Pancreas (tissue), 10 donors: ENCODE measurements at places on chromosomes 1 and 21. TPM values are rescaled to one million over a fixed set of nuclear protein-coding genes. Genes with fewer than 3 reads are reported as not detected.
A peak's percentile ranks its signal among the peaks of the same experiment; 100 is the strongest.

- no peak overlapping the region for H3K4me3 ChIP-seq
- H3K27ac ChIP-seq = peak overlapping the region; percentile 19
- no peaks in the 10 kb centered on the region for H3K27me3 ChIP-seq
- no peaks in the 10 kb centered on the region for H3K36me3 ChIP-seq
Observed at GRCh38 chr1:160863774-160864131, 1.1 kb upstream of the CD244 start.

GRCh38 chr1:33682371-33682770, 181.5 kb upstream of the HMGB4 start:
- H3K4me3 ChIP-seq = no peak overlapping the region
- H3K27ac ChIP-seq = no peak overlapping the region
- H3K4me1 ChIP-seq = no peaks in the 10 kb centered on the region

DNA sequence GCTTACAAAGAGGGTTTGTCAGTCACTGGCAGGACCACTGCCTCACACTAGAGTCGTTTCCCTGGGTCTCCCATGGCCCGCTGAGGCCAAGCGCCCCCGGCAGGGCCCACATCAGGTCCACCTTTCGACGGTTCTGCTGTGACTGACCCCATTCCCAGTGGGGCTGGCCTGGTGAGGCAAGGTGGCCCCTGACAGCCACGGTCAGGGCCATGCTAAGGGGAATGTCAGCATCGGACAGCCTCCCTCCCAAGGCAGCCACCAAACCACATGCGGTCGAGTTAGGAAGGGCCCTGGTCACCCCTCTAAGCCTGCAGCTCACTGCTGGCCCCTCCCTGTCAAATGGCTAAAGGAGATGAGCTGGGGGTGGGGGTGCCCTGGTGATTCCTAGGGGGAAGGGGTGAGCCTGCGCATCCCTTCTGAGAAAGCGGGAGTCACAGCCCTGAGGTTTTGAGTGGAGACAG, 2.9 kb upstream of the KIF17 start:
- H3K27me3 ChIP-seq = no peaks in the 10 kb centered on the region
- H3K36me3 ChIP-seq = no peaks in the 10 kb centered on the region
- no peak for DNase-seq
- H3K4me3 ChIP-seq = no peak overlapping the region
- no peak overlapping the region for H3K27ac ChIP-seq

DNA sequence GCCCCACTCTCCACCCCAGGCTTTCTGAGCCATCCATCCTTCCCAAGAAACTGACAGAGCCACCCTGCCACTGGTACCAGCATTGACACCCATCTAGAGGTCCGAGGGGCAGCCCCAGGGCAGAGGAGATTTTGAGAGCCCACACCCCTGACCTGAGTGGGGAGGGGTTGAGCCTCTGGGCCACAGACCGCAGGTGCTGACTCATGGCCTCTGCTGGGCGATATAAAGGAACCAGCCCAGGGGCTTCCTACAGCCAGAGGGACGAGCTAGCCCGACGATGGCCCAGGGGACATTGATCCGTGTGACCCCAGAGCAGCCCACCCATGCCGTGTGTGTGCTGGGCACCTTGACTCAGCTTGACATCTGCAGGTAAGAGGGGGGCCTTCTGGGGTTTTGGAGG, at the start of gene PADI4:
TSS of gene PADI4 (plus strand) at position 252 of the 400 bp plus-strand sequence. CDS start at position 278, 26 bp downstream.
- no peaks in the 10 kb centered on the region for H3K36me3 ChIP-seq
- no peak for DNase-seq
- H3K4me3 ChIP-seq = no peak within 1 kb of the TSS
- no peaks in the 10 kb centered on the region for H3K4me1 ChIP-seq
- H3K27ac ChIP-seq = no peak within 1 kb of the TSS
- H3K27me3 ChIP-seq = no peaks in the 10 kb centered on the region

Gene SPTA1
- total RNA-seq = not detected

- H3K4me1 ChIP-seq = no peaks in the 10 kb centered on the region
- no peak overlapping the region for H3K4me3 ChIP-seq
- H3K36me3 ChIP-seq = no peaks in the 10 kb centered on the region
Observed at GRCh38 chr1:46333300-46334029, 7.1 kb upstream of the NSUN4 start.

DNA sequence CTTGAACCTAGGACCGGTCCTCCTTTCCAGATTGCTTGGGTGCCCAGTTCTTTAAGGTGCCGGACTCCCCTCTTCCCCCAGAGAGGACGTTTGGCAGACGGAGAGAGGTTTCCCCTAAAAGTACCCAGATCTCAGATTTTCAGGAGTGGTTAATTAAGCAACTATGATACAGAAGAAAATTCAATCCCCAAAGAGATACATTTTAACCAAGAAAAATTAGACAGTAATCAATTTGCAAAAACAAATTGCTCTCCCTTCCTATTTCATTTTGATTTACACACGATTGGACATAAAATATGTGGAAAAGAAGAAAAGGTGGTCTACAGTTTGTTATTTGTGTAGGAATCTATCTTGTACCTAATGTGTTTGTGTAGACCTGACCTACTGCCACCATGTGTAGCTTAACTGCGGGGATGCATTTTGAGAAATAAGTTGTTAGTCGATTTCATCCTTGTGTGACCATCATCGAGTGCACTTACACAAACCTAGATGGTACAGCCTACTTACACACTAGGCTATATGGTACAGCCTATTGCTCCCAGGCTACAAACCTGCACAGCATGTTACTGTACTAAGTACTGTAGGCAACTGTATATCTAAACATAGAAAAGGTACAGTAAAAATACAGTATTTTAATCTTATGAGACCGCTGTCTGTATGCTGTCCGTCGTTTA, 755 bp downstream of the RPAP2 start:
- peak overlapping the region; percentile 85 for H3K4me3 ChIP-seq
- H3K27ac ChIP-seq = no peak overlapping the region
- H3K36me3 ChIP-seq = no peaks in the 10 kb centered on the region
- H3K27me3 ChIP-seq = no peaks in the 10 kb centered on the region

GRCh38 chr1:44664730-44665370, 9.4 kb downstream of the TMEM53 start:
- H3K36me3 ChIP-seq = no peaks in the 10 kb centered on the region
- H3K4me3 ChIP-seq = no peak overlapping the region
- DNase-seq = no peak
- H3K27me3 ChIP-seq = no peaks in the 10 kb centered on the region

Gene ICOSLG
- total RNA-seq = 1.7 TPM

- H3K4me1 ChIP-seq = no peaks in the 10 kb centered on the region
- H3K4me3 ChIP-seq = no peak overlapping the region
- no peaks in the 10 kb centered on the region for H3K36me3 ChIP-seq
- no peaks in the 10 kb centered on the region for H3K27me3 ChIP-seq
Observed at GRCh38 chr1:50774759-50775351, 185.2 kb downstream of the FAF1 start.

Gene S100A7
- not detected for total RNA-seq

DNA sequence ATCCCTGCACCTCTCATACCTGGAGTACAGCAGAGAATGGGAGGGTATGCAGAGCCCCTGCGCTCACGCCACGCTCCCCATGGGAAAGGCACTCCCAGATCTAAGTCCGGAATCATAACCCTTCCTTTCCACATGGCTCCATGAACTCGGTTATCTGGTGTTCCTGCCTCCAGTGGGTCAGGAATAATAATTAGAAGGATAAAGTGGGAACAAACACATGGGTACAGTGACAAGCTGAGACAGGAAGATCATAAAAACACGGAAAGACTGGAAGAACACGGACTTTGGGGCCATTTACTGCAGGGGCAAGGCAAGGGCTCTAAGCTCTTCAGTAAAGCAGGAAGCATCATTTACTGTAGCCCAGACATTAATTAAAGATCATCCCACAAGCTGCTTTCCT, 48.6 kb downstream of the FOXO6 start:
- H3K4me1 ChIP-seq = no peaks in the 10 kb centered on the region
- no peaks in the 10 kb centered on the region for H3K27me3 ChIP-seq
- H3K36me3 ChIP-seq = no peaks in the 10 kb centered on the region
